AG08395 (cell line): ENCODE measurements at places on chromosomes 16 and 17.
A peak's percentile ranks its signal among the peaks of the same experiment; 100 is the strongest.

- no peak for DNase-seq
Measured at GRCh38 chr17:69048634-69049033, 12.1 kb downstream of the ABCA9 start.

DNA sequence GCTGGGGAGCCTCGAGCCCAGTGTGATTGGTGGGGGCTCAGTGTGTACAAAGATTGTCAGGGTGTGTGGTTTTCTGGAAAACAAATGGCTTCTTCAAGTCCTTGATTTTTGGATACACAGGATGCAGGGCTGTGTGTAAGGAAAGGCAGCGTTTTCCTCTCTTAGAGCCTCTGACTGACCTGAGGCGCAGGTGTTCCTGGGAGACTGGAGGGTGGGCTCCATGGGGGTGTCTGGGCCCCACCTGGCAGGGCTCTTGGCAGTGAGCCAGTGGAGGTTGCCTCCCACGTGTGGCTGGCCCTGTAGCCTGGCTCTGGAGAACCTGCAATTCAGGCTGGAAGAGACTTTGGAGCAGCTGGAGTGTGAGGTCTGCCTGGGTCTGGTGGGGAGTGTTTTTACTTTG, 5.0 kb downstream of the FOXK2 start:
- DNase-seq: no peak

- DNase-seq: no peak
Measured at GRCh38 chr16:68563631-68564381, 24.7 kb downstream of the ZFP90 start.

GRCh38 chr17:77464988-77465357, 324.2 kb downstream of the SEC14L1 start:
- DNase-seq: no peak

GRCh38 chr16:49836668-49837067, 19.2 kb downstream of the ZNF423 start:
- no peak for DNase-seq

- DNase-seq: no peak
Measured at GRCh38 chr17:5096731-5097100, 15.0 kb downstream of the ZNF232 start.

DNA sequence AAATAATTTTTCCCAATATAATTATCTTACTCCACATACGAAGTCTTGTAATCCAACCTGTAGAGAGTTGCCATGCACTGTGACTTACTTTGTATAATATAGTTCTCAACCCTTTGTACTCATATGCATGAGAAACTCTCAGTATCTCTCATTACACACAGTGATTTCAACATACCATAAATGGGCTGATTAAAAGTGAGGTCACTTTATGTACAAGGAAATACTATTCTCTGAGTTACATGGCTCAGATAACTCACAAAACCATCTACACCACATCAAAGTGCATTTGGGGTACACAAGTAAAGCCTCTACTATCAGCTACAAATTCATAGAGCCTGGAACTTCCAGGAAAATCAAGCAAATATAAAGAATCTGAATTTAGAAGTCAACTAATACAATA, 27.9 kb downstream of the SLFN12 start:
- DNase-seq: no peak

- no peak for DNase-seq
Measured at GRCh38 chr16:80309178-80309577, 231.6 kb upstream of the DYNLRB2 start.

DNA sequence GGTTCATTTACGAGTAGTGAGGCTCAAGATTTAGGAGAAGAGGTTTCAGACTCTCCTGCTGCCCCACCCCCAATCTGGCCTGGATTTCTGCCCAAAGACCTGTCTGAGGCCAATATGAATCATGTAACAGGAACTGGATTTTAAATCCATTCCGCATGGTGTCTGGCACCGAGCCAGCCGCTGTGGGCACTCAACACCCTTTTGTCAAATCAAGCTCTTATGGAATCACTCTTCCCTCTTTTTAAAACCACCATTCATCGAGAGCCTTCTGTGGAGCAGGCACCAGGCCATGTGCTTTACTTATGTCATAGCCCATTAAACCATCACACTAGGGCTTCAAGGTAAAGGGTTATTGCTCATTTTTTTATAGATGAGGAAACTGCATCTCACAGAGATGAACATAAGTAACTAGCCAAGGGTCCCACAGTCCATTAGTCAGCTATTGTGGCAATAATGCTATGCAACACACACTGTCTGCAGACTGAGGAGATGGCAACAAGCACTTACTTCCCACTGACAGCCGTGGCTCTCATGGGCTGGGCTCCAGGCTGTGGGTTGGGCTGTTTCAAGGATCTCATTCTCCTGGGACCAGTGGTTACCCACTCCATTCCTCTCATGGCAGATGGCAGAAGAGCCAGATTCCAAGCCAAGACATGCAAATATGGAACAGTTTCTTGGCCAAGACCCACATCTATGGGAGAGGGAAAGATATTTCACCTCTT, 93.6 kb downstream of the WSCD1 start:
- DNase-seq: no peak

- DNase-seq: no peak
Measured at GRCh38 chr17:58416937-58417299, 416 bp downstream of the RNF43 start.

DNA sequence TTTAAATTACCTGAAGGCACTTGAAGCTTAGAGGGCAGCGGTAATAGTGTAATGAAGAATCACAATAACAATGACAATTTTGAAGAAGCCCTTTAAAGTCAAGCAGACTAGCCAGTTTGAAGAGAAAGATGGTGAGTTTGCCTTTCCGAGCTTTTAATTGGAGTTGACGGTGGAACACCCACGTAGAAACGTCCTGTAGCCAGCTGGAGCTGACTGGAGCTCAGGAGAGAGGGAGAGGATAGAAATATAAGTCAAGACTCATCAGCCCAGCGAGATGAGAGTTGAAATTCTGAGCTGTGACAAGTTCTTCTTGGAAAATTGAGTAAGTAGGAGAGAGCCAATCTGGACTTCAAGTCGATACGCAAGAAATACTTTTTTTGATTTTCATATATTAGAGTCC, 91.7 kb upstream of the CACNG3 start:
- no peak for DNase-seq

- no peak for DNase-seq
Measured at GRCh38 chr16:78878570-78878969, 722.0 kb downstream of the MAF start.

DNA sequence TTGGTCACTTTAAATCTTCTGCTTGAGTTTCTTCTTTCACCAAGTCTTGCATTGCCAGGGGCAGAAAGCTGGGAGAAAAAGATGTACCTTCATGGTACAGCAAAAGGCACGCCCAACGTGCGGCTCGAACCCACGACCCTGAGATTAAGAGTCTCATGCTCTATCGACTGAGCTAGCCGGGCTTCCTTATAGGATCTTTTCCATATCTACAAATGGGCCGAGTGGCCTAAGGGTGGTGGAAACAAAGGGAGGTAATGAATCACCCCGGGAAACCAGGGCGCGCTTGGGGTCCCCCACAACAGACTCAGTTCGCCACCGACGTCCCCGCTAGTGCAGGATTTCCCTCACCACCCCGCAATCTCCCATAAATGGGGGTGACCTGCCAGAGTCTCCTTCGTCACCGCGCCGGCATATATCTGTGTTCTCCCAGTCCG, 7.5 kb upstream of the OR1F1 start:
- DNase-seq: no peak

GRCh38 chr17:27996202-27997043, 46.1 kb upstream of the NLK start:
- DNase-seq: no peak

DNA sequence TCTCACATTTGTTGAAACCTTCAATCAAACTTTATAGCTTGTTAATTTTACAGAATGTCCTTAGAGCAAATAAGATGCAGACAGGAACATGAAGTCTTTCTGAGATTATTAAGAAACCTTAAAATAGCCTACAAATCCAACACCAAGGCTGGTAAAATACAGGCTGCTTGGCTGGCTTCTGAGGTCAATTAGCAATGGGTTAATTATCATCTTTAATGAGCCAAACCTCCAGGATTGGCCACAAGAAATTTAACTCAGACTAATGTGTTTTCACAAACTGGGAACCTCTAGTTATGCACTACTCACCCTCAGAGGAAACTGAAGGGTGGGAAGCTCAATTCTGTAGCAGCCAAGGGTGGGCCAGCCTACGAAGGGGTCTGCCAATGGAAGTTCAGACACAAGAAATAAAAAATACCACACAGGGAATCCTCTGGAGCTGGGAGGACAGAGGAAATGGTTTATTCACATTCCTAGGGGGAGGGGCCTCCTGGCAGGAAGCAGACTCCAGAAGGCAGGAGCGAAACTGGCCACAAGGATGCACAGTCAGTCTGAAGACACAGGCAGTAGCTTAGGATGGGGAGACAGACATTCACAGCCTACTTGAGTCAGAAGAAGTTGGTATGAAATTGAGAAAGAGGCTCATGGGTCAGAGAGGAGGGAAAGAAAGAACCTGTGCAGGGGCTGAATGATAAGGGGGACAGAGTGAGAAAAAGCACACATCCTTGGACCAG, 36.1 kb downstream of the HIC1 start:
- peak; percentile 95 for DNase-seq

DNA sequence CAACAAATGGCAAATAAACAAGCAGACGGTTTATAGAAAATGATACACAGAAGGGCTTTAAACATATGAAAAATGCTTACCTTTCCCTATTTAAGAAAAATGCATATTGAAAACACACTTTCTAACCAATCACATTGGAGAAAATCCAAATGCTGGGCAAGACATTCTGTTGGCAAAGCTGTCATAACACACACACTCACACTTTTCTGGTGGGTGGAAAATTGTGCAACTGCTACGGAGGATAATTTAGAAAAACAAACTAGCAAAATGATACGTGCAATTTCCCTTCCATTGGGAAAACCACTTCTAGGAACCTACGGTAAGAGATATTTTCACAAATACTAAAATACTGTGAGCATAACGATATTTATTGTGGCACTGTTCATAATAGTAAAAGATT, 9.8 kb upstream of the MYH3 start:
- DNase-seq: no peak
